ENCODE measurements at places on chromosomes 2 and 18.

DNA sequence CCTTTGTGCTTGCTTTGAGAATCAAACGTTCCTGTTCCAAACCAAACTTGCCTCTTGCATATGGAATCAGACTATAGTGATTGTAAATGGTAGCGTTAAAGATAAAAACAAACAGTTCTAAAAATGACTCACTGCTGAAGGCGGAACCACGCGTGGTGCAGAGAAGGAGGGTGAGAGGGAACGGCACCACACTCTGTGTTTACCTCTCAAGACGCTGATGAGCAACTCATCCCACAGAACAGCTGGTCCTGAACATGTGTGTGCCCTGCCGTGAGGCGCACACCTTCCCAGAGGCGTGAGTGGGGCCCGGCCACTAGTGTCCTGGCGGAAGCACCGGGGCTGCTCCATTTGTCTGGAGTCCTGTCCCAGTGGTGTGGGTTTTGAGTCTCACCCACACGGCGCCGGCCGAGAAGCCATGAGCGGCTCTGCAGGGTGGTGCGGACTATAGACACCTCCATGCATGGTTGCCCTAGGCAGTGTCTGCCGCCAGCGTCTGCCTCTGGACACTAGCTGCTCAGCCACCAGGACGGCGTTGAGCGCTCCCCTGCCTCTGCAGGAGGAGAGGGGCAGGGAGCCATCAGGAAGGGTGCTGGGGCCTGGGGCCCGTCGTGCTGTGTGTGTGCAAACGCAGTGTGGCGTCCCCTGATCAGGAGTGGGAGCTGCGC lies 52.1 kb downstream of the NFATC1 start:
- DNase-seq: no peak

DNA sequence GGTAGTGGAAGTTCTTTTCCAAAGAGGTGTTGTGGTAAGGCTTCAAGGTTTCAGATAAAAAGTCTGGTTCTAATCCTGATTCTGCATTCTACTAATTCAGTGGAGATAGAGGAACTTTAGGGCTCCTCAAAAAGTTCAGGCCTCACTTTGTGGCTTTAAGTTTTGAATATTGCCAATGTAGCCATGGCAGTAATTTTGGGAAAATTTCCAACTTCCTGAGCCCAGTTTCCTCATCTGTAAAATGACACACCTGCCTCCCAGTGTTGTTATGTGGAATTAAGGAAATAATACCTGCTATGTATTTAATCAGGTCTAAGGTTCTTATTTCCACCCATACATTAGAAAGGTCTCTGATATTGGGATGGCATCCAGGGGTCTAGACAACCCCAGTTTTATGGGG lies 147.6 kb upstream of the ITGA6 start:
- no peak for DNase-seq

GRCh38 chr2:132252191-132252893 lies 90.6 kb upstream of the ANKRD30BL start:
- no peak for DNase-seq

DNA sequence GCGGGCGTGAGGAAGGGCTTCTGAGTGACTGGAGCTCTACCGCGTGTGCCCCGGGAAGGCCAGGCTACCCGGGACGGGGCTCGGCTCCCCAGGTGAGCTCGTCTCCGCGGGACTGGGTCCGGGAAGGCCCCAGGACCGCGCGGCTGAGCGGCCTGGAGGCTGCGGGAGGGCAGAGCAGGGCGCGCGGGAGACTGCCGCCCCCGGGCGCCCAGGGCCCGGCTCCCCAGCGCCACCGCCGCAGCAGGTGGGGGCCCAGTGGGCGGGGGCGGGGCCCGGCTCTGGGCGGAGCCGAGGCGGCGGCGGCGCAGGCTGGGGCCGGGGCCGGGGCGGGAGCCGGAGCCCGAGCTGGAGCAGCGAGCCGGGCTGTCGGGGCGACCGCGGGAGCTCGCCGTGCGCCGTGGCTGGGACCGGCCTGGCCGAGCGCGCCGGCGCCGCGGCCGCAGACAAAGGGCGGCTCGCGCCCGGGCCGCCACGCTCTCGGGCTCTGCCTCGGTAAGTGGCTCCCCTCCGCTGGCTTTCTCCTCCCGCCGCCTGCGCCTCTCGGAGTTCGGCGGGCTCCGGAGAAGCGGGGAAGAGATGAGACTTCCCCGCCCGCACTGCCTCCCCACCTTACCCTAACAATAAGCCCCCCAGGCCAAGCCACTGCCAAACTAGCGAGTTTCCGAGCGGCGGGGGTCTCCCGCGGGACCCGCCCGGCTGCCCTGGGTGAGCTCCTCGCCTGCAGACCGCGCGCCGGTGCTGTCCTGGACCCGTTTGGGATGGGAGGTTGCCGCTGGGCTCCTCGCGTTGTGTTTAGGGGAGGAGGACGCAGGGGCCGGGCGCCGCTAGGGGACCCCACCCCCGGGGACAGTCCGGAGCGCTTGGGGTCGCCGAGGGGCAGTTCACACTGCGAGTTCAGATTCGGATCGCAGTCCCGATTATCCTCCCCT lies at the start of gene MAPK4:
MAPK4 (plus strand) TSS at position 336 of the 929 bp plus-strand sequence. CDS start 103,872 bp downstream, outside the sequence.
- DNase-seq: peak; percentile 71

DNA sequence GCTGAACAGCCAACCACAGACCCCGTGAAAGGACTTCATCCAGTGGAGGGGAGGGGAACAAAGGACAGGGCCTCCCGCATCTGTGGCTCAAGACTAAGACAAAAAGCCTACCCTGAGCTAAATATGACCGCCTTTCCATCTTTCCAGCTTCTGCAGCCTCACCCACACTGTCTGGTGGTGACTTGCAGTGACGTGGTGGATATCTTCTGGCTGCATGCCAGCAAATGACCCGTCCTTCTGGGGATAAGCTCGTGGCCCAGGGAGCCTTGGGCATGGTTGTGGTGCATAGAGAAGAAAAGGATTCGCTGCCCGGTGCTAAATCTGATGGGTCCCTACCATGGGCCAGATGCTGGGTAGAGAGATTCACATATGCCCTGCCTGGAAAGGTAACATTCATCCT lies 8.7 kb upstream of the NGEF start:
- DNase-seq: no peak

GRCh38 chr2:203898657-203899056 lies 31.1 kb downstream of the CTLA4 start:
- no peak for DNase-seq

DNA sequence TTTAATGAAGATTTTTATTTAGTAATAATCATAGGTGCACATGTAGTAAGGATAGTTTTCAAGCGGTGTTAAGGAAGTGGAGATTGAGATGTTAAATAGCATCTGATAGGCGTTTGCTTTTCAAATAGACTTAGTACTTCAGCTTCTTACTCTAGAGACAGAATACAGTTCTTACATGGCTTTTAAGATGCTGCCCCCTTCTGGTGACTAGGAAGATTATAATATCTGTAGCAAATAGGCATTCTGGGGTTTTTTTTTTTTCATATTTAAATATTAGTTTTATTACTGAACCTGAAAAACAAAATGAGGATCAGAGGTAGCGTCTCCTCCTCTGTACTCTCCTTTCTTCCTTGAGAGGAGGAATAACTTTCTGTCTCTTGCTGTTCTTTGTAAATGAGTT lies 100.2 kb downstream of the AGAP1 start:
- peak; percentile 68 for DNase-seq

GRCh38 chr2:196137271-196137670 lies 34.1 kb downstream of the STK17B start:
- no peak for DNase-seq
